Stimulated activated naive B cell treated with anti-CD40 and anti-IgM and Interleukin-4, amounts not matched to agents 10 μg/mL and 1 μg/mL and 100 μg/mL, for 72 hours (primary cell): ENCODE measurements at places on chromosomes 11 and 22.

DNA sequence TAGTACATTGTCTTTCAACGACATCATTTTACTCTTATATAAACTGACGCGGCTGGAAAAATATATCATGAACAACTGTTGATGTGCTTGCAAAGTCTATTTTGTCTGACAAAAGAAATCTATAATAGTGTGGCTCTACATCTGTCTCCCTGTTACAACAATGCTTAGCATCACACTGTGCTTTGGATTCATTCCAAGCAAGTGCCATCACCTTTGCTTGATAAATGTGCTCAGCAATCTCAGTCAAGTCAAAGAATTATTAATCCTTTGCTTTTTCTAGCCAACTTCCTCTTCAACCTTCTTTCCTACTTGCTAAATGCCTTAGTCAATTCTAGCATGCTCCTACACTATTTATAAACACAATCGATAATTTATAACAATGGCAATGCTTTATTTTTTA, 140.5 kb downstream of the FCHSD2 start:
- no peak for DNase-seq

DNA sequence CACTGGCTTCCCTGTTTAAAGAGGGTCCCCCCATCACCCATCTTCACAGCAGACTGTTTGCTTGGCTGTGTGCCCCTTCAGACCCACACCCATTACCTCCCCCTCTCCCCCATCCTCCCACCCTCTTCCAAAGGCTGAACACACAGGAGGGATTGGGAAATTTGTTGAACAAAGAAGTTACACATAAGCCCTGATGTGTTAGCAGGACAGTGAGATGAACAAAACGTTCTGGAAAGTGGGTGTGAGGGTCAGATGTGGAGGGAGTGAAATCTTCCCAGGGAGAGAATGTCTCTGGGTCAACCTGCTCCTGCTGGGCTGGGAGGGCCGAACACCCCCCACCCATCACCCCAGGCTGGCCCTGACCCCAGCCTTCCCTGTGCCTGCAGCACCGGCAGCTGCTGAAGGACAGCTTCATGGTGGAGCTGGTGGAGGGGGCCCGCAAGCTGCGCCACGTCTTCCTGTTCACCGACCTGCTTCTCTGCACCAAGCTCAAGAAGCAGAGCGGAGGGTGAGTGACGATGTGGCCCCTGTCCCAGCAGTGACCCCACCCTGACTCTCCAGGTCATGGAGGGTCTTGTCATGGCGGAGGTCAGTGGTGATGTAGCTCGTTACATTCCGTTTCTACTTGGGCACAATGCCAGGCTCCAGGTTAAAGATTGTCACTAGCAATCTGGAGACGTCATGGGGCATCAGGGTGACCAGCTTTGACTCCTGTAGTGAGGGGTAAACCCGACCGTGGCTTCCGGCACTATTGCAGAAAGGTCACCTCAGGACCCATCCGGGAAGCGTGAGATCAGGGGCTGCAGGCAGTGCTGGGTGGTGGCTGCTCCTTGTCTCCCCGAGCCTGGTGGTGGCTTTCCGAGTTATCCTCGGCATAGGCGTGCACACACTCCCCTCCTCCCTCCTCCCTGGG, 103.5 kb downstream of the BCR start:
- no peak for DNase-seq

- no peak for DNase-seq
Measured at GRCh38 chr11:40732132-40732531, 727.3 kb downstream of the LRRC4C start.

GRCh38 chr22:27679176-27679575, 122.4 kb downstream of the MN1 start:
- DNase-seq, result no peak

GRCh38 chr11:45880772-45881570, 4.5 kb upstream of the MAPK8IP1 start:
- DNase-seq, result no peak

DNA sequence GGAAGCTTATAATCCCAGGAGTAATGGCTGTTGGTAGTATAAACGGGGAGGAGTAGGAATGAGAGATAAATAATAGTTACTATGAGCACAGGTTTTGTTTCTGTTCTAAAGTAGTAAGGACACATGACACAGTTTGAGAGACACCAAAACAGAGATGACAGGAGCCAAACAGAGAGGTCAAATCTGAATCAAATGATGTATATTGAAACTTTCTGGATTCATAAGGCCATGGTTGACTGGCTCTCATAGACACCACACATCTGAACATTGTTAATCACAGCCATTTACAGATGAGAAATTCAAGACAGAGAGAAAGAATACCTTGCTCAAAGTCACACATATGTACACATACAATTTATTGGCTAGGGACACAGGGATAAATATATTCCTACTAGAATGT, 63.4 kb upstream of the UCP3 start:
- DNase-seq, result no peak

DNA sequence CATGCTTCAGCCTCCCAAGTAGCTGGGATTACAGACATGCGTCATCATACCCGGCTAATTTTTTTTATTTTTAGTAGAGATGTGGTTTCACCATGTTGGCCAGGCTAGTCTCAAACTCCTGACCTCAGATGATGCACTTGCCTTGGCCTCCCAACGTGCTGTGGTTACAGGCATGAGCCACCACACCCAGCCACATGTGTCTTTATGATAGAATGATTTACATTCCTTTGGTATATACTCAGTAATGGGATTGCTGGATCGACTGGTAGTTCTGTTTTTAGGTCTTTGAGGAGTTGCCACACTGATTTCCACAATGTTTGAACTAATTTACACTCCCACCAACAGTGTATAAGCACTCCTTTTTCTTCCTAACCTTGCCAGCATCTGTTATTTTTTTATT, 276.2 kb downstream of the METTL15 start:
- DNase-seq, result no peak

- no peak for DNase-seq
Measured at GRCh38 chr22:43931771-43932170, 8.2 kb downstream of the PNPLA3 start.

DNA sequence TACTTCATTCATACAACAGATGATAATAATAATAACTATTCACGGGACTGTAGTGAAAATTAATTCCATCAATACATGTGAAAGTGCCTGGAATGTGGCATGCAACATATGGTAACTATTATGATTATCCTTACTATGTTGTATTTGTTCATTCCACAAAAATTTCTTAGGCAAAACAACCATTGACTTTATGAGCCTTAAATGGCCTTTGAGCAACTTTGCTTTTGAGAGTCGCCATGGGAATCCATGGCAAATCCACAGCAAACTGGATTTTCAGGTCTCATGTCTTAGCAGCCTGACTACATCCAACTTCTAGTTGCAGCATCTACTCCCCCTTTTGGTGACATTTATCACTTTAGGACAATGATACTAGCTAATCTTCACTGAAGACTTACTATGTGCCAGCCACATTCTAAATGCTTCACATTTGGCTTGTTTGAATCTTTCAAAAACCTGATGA, 56.8 kb downstream of the SLC1A2 start:
- DNase-seq, result no peak

- no peak for DNase-seq
Measured at GRCh38 chr22:19991645-19992451, 24.8 kb downstream of the ARVCF start.

DNA sequence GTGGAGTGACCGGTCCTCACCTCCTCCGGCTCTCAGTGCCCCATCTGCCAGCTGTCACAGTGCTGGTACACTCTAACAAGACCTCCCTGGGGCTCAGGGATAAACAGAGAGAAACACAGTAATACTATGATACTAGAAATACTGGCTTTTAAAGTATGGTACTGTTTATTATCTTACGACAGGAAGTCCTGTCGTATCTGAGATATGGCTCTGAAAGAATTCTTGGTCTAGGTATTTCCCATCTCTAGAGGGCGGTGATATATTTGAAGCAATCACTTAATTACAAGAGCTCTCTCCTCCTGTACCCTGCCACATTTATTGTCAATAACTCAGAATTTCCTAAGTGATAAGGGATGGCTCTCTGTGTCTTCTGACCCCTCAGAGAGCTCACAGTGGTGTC, 119.1 kb downstream of the RRM1 start:
- DNase-seq, result no peak

DNA sequence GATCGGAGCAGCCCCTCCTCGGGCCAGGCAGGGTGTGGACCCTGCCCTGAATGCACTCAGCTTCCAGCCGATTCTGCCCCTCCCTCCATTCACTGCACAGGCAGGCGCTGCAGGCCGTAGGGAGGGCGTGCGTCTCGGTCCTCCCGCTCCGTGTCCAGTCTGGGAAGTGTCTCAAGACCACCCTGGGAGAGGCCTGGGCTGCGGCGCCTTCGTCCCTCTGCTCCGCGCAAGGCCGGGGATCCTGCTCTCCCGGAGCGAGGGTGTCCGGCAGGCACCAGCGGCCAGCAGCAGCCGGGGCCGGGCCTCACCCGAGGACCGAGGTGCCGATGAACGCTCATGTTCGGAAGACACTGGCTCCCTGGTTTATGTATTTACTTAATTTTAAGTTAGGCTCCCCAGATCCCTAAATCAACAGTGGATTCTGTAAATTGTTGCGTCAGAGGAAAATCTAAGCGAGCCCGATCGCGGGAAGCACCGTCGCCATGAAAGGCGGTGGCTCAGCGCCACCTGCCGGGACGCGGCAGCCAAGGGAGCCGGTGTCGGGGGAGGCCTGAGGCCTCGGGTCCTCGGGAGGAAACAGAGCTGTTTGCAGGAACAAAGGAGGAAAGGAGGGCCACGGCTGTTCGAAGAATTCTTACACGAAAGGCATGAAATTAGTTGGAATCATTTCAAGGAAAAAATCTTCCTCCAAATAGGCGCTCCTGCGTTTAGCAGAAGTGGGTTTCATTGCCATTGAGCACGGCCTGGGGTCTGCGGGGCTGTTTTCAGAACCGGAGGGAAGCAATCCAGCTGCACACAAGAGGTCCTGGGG, 195.3 kb downstream of the BRD1 start:
- DNase-seq, result no peak

DNA sequence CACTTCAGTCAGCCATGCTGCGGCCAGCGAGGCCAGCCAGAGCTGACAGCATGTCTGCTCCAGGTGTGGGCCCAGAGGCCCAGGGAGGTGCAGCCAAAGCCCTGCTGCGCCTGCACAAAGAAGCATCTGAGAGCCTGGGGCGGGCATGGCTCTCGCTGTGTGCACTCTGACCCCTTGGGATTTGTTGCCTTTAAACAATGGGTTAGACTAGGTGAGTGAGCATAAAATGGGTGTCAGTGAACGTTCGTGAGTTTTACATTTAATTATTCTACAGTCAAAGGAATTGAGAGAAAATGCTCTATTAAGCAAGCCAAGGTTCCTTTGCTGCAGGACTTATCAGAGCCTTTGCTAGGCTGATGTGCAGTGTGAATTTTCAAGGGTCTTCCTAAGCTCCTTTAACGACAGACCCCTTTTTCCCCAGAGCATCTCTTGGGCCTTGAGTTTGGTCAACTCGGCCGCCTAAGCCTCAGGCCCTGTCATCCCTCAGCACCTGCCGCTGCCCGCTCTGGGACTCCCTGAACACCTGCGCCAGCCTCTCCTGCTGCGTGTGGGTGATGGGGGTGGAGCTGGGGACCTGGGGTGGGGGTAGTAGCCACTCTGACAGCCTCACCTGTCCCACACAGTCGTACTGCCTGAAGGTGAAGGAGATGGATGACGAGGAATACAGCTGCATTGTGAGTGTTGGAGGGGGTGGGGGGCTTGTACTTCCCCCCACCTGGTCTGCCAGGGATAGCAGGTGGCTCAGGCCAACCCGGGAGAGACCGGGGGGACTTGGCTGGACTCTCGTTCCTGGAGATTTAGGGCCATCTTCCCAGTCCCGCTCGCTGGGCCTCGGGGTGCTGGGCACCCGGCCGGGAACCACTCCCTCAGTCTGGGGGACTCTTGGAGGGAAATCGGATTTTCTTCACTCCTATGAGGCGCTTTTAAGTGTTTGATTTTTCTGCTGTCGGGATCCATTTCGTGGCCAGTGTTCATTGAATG, 10.5 kb downstream of the SLC16A8 start:
- no peak for DNase-seq

DNA sequence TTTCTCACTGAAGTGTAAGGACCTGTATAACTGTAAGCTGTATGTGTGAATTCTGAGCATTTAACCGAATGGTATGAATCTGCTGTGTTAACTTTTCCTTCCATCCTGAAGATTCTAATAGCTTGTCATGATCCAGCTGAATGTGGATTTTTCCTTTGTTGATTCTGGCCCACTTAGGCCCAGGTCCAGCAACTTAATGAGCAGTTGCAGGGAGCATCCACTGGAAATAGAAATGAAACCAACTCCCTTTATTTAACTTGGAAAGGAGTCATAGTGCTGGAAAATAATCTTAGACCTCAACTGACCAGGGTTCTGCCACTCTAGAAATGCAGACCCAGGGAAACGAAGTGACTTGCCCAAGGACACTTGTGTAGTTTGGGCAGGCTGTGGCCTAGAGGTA, 142.3 kb upstream of the MTNR1B start:
- DNase-seq, result no peak

- DNase-seq, result no peak
Measured at GRCh38 chr11:92136797-92137196, 87.8 kb upstream of the FAT3 start.

GRCh38 chr22:38565441-38565840, 4.5 kb downstream of the DMC1 start:
- no peak for DNase-seq

DNA sequence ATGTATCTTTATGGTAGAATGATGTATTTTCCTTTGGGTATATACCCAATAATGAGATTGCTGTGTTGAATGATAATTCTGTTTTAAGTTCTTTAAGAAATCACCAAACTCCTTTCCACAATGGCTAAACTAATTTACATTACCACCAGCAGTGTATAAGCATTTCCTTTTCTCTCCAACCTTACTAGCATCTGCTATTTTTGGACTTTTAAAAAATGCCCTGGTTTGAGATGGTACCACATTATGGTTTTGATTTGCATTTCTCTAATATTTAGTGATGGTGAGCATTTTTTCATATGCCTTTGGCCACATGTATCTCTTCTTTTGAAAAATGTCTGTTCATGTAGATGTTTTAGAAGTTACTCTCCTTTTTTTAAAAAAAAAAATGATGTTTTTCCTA, 142.0 kb downstream of the METTL15 start:
- DNase-seq, result no peak

DNA sequence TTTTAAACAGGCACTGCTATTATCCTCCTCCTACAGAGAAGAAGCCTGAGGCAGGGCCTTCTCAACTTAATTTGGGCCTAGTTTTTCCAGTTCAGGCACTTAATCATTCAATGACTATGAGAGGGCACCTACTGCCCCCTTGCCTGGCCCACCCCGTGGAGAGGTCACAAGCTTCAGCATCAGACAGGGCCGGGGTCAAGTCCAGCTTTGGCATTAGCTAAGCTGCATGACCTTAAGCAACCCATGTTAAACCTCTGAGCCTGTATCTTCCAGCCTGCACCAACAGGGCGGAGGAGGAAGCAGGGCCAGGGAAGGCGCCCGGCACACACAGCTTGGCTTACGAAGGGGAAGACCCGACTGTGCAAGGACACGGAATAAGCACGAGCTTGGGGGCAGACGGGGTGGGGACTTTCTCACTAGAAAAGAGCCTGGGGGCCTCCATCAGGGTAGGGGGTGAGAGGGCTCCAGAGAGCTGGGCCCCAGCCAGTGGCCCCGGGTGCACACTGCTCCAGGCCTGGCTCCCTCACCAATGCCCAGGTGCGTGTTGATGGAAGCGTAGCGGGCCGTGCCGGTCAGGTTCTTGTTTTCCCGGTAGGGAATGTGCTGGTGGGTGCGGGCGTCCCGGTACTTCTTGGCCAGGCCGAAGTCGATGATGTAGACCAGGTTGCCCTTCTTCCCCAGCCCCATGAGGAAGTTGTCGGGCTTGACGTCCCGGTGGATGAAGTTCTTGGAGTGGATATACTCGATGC, 16.9 kb downstream of the CSNK1E start:
- DNase-seq, result no peak
